Activated CD4-positive, alpha-beta memory T cell treated with anti-CD3 and anti-CD28 coated beads for 36 hours (primary cell): ENCODE measurements at places on chromosomes 2 and 18.

GRCh38 chr18:10936176-10937053, 213.0 kb downstream of the PIEZO2 start:
- DNase-seq = no peak

GRCh38 chr18:63303547-63303946, 16.0 kb downstream of the BCL2 start:
- no peak for DNase-seq

GRCh38 chr2:50623244-50623643, 408.7 kb downstream of the NRXN1 start:
- no peak for DNase-seq

DNA sequence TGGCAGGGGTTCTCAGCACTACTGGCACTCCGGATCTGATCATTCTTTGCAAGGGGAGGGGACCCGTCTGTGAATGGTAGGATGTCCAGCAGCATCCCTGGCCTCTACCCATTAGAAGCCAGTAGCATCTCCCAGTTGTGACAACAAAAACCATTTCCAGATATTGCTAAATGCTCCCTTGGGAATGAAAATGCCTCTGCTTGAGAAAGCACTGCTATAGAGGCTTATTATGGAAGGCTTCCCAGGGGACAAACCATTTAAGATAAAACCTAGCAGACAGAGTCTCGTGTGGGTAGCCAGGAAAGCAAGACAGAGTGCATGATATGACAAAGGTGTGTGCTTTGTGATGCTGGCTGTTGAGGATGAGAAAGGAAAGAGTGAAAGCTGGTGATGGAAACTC, 273.7 kb downstream of the TMX3 start:
- DNase-seq = no peak

- peak; percentile 6 for DNase-seq
These were observed 74.1 kb downstream of the DGKD start for GRCh38 chr2:233428438-233428837.

DNA sequence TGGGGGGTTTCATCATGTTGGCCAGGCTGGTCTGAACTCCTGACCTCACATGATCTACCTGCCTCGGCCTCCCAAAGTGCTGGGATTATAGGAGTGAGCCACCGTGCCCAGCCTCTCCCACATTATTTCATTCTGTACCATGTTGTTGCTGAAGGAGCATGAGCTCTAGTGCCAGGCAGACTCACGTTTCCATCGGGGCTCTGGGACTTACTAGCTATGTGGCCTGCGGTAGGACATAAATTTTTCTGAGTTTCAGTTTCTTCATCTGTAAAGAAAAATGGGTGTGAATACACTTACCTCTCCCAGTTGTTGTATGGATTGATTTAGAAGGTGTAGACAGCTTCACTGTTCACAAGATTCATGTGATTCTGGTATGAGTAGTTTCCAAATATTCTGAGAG, 30.8 kb upstream of the CCL20 start:
- DNase-seq = peak; percentile 24

GRCh38 chr2:148237911-148238310, 217.0 kb downstream of the MBD5 start:
- DNase-seq = no peak

GRCh38 chr2:196239622-196240587, 68.5 kb upstream of the STK17B start:
- DNase-seq = peak; percentile 94

DNA sequence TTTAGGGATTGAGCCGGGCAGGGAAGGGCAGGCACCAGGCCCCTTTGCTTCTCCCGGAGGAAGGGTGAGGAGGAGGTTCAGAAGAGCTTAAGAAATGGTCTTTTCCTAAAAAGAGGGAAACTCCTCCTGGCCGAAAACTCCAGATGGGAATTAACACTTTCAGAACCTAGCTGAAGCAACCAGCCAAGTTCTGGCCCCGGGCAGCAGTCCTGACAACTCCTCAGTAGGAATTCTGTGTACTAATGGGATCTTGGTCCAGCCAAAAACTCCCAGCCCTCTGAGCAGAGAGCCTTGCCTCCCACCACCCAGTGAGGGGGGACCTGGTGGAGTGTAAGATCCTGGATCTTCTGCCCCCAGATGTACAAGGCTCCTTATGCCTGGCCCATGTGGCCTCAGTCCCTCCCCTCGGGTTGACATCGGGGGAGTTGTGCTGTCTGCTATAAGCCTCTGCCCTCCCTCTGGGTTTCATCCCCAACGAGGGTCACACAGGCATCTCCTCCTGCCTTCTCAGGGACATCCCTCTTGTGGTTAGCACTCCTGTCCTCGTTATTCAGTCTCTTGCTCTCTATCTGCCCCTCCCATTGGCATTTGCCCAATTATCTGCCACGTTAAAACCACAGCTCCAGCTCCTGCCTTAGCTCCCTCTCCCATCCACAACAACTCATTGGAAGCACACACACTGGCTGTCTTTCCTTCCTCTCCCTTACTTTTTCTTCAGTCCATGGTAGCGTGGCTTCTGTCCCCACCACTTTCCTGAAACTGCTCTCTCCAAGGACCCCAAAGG, 184.6 kb downstream of the CYP26B1 start:
- no peak for DNase-seq

GRCh38 chr18:49878567-49879270, 65.4 kb upstream of the ACAA2 start:
- DNase-seq = no peak

GRCh38 chr2:234290671-234291070, 206.2 kb downstream of the ARL4C start:
- peak; percentile 91 for DNase-seq

GRCh38 chr2:65159906-65160305, 30.0 kb upstream of the RAB1A start:
- no peak for DNase-seq

GRCh38 chr2:177523781-177524180, 131.2 kb downstream of the AGPS start:
- DNase-seq = no peak

GRCh38 chr2:60331115-60331809, 222.2 kb downstream of the BCL11A start:
- no peak for DNase-seq

- DNase-seq = no peak
These were observed 34.0 kb upstream of the CHMP1B start for GRCh38 chr18:11817229-11817628.

- DNase-seq = no peak
These were observed 2.4 kb upstream of the SP9 start for GRCh38 chr2:174332217-174332963.

- DNase-seq = no peak
These were observed 437.7 kb downstream of the NRXN1 start for GRCh38 chr2:50594233-50594632.

DNA sequence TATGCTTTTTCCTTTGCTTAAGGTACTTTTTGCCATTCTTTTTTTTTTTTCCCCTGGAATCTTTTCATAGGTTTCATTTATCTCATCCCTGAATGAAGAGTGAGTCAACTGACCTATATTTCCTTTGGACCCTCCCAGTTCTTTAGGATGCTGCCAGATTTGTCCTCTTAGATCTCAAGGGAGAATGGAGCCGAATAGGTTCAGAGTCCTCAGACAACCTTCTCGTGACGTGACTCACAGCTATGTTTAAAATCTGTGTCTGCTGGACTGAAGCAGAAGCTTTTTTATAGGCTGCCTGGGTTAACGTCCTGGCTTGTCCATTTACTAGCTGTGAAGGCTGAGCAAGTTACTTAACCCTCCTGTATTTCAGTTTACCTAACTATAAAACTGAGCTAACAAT, 358.6 kb downstream of the DLGAP1 start:
- no peak for DNase-seq

GRCh38 chr2:7956126-7956689, 725.6 kb upstream of the ID2 start:
- no peak for DNase-seq

- DNase-seq = no peak
These were observed 18.4 kb downstream of the KIAA2012 start for GRCh38 chr2:202091476-202091875.

- DNase-seq = no peak
These were observed 92.6 kb downstream of the MYCN start for GRCh38 chr2:16033032-16033293.

DNA sequence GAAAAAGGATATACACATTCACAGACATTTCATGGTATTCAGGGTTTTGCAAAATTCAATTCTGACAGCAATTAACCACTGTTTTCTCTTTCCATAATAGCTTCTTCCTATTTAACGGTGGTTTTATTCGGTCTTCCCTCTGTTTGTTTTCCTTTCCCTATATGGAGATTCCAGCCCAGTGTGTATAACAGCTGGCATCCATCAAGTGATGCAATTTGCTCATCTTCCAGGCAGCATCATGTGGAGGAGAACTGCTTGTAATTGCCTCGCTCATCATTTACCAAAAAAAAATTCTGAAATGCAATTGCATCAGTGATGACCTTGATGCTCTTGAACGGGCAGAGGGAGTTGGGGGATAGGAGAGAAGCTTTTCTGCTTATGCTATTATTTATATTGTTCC, 165.9 kb upstream of the PGAP1 start:
- DNase-seq = no peak

GRCh38 chr18:78642296-78642951, 337.2 kb upstream of the SALL3 start:
- DNase-seq = no peak

DNA sequence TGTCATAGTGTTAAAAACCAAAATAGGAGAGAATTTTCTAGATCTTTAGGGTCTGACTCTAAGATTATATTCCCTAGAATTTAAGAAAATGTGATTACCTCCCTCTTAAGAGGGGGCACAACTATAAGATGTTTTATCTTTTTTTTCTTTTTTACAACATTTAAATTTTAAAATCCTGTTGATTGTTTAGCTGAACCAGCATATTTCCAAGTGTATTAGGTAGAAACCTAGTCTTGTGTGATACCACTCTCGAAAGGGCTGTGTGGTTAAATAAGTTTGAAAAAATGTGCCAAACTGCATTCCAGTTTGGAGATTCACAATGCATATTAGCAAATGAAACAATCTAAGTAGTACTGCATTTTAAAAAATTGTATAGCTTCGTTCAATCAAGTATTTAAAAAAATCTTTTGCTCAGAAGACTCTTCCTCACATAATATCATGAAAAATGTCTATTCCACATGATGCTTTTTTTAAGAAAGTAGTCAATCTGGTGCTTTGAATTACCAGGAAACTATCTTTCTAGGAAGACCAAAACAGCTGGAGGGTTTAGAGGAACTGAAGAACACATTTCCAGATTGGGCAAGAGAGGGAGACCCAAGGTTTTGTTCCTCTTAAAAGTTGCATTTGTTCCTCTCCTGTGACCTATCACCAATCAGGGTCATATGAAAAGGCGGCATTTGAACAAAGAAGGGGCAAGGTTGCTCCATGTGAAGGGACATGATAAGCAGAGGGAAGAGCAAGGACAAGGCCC, 98.8 kb downstream of the DPP4 start:
- no peak for DNase-seq

- DNase-seq = no peak
These were observed 373.3 kb downstream of the RBM43 start for GRCh38 chr2:150888337-150888736.

DNA sequence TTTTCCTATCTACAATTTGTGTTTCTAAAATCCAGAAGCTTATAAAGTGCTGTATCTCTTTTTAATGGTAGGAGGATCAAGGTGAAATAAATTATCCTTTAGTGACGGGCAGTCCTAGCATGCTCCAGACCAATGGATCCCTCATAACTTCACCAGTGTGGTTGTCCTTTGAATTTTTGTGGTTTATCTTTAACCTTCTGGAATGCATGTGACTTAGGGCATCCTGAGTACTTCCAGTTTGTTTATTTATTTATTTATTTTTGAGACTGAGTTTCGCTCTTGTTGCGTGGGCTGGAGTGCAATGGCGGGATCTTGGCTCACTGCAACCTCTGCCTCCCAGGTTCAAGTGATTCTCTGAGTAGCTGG, 40.4 kb downstream of the NUP35 start:
- no peak for DNase-seq

GRCh38 chr2:219408631-219409030, 9.5 kb upstream of the DES start:
- no peak for DNase-seq

GRCh38 chr18:59460072-59460420, 101.0 kb upstream of the LMAN1 start:
- no peak for DNase-seq

- DNase-seq = peak; percentile 75
These were observed 50.0 kb upstream of the TTC39C start for GRCh38 chr18:23964282-23965238.

GRCh38 chr2:216690853-216691741, 4.3 kb downstream of the IGFBP5 start:
- DNase-seq = peak; percentile 46

DNA sequence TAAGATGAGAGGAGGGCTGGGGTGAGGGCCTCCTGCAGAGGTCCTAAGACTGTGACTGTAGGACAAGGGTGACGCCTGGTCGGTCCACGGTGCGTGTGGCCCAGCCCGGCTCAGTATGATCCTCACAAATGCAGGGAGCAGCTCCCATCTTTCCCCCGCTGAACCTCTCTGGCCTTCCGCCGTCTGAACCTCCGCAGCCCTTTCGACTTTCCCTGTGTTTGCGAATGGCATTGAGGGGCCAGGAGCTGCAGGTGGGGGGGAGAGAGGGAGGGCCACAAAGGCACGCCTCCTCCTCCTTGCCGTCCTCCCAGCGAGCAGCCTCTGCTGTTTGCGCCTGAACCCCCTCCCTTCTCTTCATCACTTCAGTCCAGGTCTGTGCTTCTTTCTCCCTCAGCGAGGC, 68.6 kb upstream of the PXDN start:
- no peak for DNase-seq

GRCh38 chr2:125516496-125517109, 1139.4 kb upstream of the GYPC start:
- DNase-seq = no peak

DNA sequence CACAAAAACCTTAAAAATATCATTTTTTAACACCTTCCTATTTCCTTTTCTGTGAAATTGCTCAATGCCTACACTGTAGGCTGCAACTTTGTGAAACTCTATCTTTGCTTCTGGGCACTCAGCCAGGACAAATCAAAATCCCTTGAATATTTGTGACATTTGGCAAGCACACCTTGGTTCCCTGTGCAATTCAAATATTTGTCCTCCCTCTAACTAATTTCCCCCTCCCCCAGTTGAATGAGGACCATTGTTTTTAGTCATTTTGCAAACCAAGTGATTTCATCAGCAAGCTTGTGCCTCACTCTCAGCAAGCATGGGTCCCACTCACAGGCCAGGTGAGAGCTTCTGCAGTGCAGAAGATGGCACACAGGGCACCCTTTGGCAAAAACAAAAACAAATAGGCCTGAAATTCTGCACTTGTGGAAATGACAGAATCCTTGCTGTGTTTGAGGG, 541.5 kb downstream of the CNTNAP5 start:
- no peak for DNase-seq
